ENCODE measurements at places on chromosomes 2 and 18. TPM values are rescaled to one million over a fixed set of nuclear protein-coding genes. Genes with fewer than 3 reads are reported as not detected.

CRYGD gene
- total RNA-seq: not detected

- DNase-seq: no peak
Measured at GRCh38 chr2:74297950-74298349, 45.3 kb downstream of the SLC4A5 start.

DNA sequence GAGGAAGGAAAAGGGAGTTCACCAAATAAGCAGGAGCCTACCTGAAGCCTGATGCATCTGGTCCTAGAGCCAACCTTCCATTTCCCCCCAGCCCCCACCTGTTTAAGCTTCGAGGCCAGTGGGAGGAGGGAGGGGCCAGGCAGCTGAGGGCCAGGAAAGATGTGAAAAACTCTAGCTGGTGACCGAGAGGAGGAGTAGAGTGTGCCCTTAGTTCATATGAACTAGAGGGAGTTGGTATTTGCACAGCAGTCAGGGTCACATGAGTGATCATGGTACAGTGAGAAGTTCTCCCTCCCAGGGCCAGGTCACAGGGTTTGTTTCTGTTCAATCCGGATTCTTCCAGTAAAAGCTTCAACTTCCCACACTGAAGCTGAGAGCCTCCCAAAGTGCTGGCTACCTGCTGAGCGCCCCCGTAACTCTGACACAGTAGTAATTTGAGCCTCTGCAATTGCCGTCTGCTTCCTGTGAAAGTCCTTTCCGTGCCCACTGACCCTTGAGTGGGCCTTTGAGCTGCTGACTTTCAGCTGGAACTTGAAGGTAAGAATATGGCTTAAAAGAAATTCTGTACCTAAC is at the start of gene SULT1C2:
SULT1C2 (plus strand) TSS at position 362 of the 573 bp plus-strand sequence. CDS start 4,773 bp downstream, outside the sequence.
- DNase-seq: no peak

C2orf81 gene
- total RNA-seq: 0.73 TPM

GRCh38 chr18:44680273-44681075 is at the start of gene SETBP1:
TSS of gene SETBP1 (plus strand) at chr18:44680888. CDS start at chr18:44701347, 20,459 bp downstream.
- DNase-seq: peak; percentile 19

DNA sequence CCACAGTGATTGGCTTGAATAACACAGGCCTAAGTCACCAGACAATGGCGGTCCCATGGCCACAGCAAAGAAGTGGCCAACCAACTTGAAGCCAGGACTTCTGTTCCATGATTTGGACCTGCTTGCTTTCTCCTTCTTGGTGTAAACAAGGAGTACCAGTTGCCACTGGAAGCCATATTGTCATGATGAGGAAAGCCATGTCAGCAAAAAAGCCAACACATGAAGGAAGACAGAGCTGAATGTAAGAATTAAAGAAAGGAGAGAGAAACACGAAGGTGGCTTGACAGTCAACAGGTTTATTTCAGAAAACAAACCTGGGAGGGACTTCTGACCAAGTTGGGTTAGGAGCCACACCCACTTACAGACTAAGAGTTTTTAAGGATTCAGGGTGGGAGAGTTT is 32.3 kb upstream of the REV1 start:
- no peak for DNase-seq

All from esophagus squamous epithelium (tissue), 5 donors.